ENCODE measurements at places on chromosomes 3 and 15. TPM values are rescaled to one million over a fixed set of nuclear protein-coding genes. Genes with fewer than 3 reads are reported as not detected.

GRCh38 chr3:162932503-162932902 lies 1435.9 kb downstream of the OTOL1 start:
- no peak for DNase-seq

GRCh38 chr3:89447243-89447642 lies 339.8 kb downstream of the EPHA3 start:
- no peak for DNase-seq

- DNase-seq: no peak
Measured at GRCh38 chr3:150822636-150823035, 59.7 kb upstream of the SIAH2 start.

DNA sequence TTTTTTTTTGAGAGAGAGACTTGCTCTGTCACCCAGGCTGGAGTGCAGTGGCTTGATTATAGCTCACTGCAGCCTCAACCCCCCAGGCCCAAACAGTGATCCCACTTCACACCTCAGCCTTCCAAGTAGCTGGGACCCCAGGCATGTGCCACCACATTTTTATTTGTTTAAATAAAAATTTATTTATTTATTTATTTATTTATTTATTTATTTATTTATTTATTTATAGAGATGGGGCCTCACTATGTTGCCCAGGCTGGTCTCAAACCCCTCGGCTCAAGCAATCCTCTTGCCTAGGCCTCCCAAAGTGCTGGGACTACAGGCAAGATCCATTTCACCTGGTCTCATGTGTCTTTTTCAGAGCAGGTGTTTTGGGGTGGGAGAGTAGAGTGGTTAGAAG lies 15.5 kb downstream of the CAPN3 start:
- no peak for DNase-seq

DNA sequence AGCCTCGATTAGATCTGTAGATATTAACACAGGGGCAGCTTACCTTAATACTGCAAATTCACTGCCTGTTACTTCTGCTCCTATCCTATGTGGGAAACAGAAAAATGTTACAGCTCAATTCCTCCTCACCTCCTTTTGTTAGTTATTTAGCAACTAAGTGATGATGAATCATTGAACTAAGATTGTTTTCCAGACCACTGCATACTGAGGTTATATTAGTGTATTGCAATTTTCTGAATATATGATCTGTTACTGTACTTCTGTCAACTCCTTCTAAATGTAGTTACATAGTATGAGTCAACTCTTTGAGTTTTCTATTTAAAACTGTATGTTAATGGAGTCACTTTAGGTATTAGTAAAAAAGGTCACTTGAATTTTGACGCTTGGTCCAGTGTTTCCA lies 331.5 kb upstream of the SLCO3A1 start:
- no peak for DNase-seq

- no peak for DNase-seq
Measured at GRCh38 chr3:187130346-187131066, 8.8 kb downstream of the RPL39L start.

DNA sequence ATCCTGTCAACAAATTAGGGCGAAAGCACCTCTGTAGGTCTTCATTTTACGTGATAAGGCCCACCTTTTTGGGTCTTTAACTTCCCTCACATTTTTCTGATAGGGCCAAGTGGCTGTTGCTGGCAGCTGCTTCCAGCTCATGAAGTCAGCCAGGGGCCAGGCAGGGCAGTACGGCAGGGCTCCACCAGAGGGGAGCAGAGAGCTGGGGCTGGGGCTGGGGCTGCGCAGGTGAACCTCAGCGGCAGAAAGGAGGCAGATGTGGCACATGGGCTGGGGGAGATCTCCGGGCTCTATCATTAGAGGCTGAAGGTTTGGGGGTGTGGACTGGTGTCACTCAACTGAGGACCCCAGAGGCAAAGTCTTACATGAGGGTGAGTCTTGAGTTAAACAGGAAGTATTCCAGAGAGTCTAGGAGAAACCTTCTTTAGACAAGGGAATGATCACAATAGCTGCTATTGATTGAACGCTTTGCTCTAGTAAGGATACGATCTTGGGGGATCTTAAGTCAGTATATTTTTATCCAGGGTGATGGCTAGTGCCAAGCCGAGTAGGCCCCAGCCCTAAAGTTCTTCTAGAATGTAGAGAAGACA lies 62.8 kb upstream of the MEX3B start:
- DNase-seq: peak; percentile 36

DNA sequence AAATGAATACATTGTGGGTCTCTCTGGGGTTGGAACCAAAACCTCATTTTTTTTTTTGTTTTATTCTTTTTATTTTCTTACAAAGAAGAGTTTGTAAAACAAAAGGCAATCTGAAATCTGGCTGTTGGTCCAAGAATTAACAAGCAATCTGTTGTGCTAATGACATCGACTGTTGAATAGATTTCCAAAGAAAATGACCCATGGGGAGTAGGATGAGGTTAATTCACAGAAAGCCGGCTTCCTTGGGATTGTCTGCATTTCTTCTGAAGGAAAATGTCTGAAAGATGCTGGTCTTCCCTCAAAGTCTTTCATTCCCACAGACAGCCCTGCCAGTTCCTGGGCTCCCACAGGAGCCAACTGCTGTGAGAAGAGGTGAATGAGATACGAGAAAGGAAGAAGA lies 92.9 kb downstream of the LRRC3B start:
- DNase-seq: no peak

GRCh38 chr3:3503411-3503810 lies 295.8 kb upstream of the LRRN1 start:
- no peak for DNase-seq

GRCh38 chr3:189966843-189967242 lies 153.9 kb downstream of the P3H2 start:
- DNase-seq: no peak

DNA sequence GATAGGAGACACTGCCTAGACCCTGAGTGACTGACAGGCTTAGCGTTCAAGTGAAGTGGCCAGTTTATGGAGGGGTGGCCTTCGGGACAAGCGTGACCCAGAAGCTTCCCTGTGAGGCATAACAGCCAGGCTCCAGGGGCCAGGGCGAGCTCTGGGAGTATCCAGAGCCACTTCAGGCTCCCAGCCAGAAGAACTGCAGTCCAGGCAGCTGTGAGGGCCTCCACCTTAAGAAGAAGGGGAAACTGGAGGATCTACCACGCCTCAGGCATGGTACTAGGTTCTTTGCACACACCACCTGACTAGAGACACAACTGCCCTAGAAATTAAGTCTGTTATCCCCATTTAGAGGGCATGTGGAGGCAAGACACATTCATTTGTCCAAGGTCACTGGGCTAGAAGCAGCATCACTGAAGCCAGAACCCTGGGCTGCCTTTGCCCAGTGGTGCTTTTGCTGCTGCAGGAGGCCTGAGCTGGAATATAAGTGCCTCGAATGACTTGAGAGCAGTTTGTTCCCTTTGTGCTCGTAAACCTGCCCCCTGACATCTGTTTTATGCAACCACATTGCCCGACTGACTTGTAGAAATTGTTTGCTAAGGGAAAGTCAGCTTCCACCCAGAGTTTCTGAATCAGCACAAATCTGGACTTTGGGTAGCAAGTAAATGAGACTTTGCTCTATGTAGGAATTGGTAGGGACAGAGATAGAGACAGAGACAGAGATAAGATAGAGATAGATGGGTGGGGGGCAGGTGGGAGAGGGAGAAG lies 23.3 kb downstream of the RASGRF1 start:
- DNase-seq: no peak

- no peak for DNase-seq
Measured at GRCh38 chr3:51063053-51063452, 322.0 kb upstream of the MANF start.

DNA sequence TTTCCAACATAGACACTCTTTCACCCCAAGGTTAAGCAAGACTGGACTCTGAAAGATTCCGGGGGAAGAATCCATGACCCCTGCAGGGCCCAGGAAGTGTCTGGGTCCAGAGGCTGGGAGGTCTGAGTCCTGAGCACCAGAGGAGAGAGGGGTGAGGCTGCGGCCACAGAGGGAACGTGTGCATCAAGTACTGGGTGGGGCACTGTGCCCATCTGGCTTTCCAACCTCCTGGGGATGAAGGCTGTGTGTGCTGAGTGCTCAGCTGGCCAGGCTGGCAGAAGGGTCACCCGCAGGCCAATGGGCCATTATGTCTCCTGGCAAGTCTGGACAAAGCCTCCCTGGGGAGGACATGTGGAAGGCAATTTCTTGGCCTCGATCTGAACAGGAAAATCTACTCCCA lies 3.3 kb downstream of the CHRNA3 start:
- DNase-seq: no peak

GRCh38 chr3:32399030-32399620 lies 7.5 kb downstream of the CMTM7 start:
- DNase-seq: no peak

- DNase-seq: no peak
Measured at GRCh38 chr3:71809321-71810026, 24.5 kb upstream of the PROK2 start.

DNA sequence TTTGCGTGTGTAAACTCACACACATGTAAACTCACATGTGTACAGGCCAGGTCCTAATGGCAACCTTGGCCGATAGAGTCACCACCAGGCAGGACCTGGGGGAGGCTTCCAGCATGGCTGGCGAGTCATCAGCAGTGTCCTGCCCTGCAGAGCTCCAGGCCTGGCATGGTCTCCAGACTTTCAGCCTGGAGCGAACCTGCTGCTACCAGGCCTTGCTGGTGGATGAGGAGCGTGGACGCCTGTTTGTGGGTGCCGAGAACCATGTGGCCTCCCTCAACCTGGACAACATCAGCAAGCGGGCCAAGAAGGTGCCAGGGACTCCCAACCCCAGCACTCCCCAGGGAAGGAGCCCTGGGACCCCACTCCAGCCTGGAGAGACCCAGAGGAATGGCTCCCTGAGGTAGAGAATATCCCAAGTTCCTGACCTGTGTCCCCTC lies 1.0 kb downstream of the SEMA3B start:
- no peak for DNase-seq

GRCh38 chr3:126167566-126167965 lies 12.8 kb downstream of the ALDH1L1 start:
- no peak for DNase-seq

GRCh38 chr3:61666615-61667330 lies 105.4 kb downstream of the PTPRG start:
- DNase-seq: no peak

DNA sequence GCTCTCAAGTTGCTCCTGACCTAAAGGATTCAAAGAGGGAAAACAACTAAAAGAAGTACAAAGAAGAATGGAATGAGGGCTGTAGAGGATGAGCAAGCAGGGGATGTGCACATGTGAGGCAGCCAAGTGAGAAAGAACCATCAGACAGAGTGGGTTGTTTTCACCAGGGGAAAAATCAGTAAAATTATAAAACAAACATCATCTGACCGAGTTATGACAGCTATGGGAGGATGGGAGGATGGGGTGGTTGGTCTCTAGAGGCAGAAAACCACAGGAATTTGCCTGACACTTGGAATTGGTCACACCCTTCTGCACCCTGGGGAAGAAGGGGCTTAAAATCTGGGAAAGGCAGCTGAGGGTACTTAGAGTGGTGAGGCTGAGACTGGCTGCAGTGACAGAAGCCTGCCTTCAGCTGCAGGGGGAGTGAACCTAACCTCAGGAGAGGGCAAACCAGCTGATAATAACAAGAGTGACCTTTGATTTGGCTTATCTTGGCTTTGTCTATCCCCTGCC lies 10.1 kb downstream of the ARHGAP31 start:
- no peak for DNase-seq

The LINGO1 gene
- 30.5 TPM for total RNA-seq

The SNX22 gene
- total RNA-seq: 28.9 TPM

The CFAP100 gene
- not detected for total RNA-seq

The BUB1B gene
- 1.3 TPM for total RNA-seq

The SLC28A1 gene
- total RNA-seq: 0.18 TPM

The GPR27 gene
- 3.9 TPM for total RNA-seq

The IQCF6 gene
- total RNA-seq: not detected

The ISLR gene
- total RNA-seq: 22.8 TPM

The TMEM207 gene
- not detected for total RNA-seq

The SHF gene
- total RNA-seq: 6.9 TPM

The OCA2 gene
- not detected for total RNA-seq

The GP5 gene
- 0.06 TPM for total RNA-seq
